ENCODE measurements at places on chromosomes 3 and 15.

DNA sequence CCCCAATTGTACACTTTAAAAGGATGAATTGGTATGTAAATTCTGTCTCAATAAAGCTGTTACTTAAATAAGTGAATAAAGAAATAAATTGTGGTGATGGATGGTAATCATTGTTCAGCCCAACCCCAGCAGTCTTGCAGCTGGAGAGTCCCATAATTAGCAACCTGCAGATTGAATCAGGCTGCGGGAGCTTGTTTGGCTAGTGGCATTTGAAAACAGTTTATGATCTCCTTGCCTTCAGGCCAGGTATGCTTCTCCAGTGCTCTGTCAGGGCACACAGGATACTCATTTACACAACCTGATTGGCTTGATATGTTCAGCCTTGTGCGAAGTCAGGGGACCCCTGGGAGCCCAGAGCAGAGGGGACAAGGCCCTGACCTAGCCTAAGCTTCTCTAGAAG is 16.5 kb upstream of the TSEN2 start:
- no peak for DNase-seq

DNA sequence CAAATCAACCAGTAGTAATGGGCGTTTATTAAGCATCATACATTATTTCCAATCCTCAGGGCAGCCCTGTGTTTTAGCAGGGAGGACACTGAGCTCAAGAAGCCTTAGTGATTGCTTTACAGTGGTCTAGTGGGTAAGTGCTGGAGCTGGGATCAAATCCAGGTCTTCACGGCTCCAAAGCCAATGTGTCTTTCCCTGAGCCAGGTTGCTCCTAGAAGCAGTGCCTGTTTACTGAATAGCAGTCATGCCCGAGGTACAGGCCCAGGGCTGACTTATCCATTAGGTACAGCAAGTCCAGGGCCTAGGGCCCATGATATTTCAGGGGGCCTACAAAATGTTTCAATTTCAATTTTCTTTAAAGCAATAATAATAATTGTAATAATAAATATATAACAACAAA is 9.6 kb upstream of the SMAD6 start:
- no peak for DNase-seq

- DNase-seq = no peak
These were observed 23.4 kb downstream of the STAC start for GRCh38 chr3:36403661-36404060.

DNA sequence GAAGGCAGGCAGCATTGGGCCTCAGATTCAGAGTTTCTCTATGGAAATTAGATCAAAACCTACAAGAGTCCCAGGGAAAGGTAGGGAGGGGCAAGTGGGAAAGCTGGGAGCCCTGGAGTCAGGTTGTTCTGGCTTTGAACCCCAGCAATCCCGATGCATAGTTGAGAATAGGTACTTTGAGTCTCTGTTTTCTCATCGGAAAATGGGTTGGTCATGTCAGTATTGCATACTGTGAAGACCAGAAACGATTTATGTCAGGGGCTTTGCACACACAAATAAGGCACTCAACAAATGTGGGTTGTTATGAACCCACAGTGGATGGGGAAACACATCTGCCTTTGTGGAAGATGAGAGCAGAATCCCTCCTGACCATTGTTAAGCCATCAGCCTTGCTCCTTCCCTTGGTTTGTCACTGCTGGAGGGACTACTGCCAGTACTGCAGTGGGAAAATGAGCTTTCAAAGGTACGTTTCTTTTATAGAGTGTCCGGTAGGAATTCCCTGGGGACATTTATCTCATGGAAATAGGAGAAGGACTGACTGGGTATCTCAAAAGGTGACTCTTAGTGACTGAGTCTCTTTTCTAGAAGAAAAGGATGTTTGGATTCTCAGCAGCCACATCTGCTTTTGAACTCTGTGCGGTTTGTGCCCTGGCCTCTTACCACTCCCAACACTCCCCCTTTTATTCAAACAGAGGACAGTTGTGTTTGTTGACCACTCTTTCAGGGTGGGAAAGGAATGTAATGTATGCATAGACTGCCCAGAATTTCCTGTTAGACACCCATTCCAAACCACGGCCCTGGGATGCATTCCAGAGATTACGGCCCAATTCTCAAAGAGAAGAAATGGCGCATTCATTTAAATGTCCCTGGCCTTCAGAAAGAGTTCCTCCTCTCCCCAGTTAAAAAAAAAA is 54.6 kb upstream of the VILL start:
- DNase-seq = no peak

GRCh38 chr3:137469263-137469662 is 294.9 kb upstream of the SOX14 start:
- DNase-seq = no peak

DNA sequence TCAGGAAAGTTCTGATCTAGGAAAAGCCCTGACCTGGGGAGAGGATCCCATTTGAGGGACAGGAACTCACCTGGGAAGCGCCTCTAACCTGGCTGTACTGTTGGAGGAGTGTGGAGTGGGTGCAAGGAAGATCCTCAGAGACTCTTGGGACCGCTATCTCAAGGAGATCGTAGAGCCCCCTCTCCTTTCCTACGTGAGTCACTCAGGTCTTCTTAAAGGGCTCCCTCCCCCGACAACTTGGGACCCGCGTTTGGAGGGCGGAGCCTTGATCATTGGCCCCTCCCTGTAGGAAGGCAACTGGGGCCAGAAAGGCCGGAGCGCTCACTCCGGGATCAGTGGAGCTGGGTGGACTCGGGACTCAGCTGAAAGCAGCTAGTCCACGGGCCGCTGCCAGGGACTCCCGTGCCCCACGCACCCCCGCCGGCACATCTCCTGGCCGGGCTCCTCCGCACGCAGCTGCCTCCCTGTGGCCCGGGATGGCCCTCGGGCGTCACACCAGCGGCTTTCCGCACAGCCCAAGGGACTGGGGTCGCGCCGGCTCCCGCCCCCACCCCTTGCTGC is 520 bp downstream of the SLC26A6 start:
- peak; percentile 88 for DNase-seq

DNA sequence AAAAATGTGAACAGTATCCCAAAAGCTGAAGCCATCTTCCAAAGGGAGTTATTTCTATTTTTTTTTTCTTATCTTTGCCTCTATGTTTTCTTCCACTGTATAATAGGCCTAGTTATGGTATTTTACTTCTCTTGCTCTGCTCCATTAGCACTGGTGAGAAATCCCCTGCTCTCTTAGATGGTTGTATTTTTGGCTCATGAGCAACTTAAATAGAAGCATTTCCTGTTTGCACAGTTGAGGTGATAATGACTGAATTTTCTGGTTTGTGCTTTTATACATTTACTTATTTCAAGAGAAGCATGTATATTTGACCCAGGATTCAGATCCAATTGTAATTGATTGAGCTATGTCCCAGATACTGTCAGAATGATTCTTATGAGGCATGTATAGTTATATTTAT is 61.6 kb upstream of the CD200R1L start:
- DNase-seq = no peak

DNA sequence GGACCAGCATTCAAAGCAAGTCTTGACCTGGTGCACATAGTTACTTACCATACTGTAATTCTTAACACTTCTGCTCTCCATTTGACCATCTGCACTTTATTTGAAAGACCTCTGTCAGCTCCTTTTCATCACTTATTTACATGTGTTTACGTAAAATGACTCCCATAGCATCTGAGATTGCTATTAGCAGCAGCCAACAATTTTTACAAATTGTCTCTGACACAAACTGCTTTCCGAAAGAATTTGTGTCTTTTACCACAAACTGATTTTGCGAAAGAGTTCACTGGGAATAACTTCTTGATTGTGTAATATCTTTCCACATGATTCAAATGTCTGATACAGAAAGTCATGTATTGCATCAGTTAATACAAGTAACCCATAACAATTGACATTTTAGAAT is 144.1 kb upstream of the PEX5L start:
- DNase-seq = no peak

GRCh38 chr3:26715431-26715830 is 92.9 kb downstream of the LRRC3B start:
- no peak for DNase-seq

- DNase-seq = peak; percentile 37
These were observed 26.5 kb upstream of the POLR2M start for GRCh38 chr15:57680021-57680420.

GRCh38 chr15:58594898-58595297 is 154.6 kb downstream of the ADAM10 start:
- no peak for DNase-seq

GRCh38 chr15:55320238-55320550 is 1.2 kb downstream of the PIGB start:
- DNase-seq = no peak

DNA sequence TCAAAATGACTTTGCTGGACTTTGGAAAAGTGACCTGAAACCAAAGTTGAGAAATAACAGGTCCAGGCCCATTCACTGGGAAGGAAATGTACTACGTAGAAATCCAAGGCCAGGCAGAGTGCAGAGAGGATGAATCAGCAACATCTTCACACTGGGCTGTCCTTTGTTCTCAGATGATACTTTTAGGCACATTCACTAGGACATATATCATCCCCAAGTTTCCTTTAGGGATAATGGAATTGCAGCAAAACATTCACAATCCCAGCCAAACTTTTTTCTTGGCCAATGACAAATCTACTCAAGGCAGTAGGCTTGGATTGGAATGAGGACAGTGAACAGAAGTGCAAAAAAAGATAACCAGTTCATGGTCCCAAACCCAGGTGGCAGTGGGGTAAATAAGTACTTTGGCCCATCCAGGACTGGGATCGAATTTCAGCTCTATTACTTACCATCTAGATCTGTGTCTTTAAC is 75.1 kb downstream of the CLDN11 start:
- DNase-seq = no peak

DNA sequence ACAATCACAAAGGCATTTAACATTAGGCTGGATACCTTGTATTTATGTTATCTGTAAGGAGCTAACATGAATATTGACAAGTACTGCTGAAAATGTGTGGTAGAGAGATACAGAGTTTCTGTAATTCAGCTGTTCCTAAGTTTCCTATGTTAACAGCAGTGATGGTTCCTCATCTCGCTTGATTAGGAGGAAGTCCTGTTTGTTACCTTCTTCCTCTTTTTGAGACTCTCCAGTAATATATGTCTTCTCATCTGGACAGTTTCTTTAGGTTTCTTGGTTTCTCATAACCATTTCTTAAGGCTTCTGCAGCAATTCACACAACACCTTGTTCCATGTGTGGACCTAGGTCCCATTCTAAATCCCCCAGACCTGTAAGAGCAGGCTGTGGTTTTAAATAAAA is 11.4 kb upstream of the PEX5L start:
- DNase-seq = no peak

DNA sequence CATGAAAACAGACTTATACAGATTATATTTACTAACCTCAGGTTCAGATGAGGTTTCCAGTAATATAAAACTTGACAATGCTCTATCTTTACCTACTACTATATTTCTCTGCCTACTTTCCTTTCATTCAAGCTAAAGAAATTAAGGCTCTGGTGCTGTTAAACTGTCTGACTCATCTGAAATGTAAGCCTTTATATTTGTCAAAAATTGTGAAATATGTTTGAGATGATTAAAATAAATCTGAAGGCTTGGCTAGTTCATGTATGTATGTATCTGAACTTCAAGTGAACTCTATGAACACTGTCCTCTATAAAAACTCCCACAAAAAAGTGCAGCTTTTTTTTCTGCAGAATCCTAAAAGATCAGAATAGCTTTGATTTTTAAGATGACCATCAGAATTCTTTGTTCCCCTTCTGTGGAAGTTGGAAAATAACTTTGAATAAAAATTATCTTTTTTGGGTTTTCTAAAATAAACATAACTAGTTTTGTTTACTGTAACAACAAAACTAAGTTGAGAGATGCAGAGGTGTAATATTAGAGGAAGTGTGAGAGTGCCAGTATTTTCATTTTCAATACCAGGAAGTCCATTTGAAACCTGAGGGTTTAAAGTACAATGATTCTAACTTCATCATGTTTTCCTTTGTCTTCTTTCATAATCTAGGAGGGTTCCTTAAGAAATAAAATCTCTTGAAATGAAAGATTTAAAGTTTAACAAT is 42.2 kb downstream of the ILDR1 start:
- DNase-seq = no peak

- peak; percentile 91 for DNase-seq
These were observed 105.0 kb downstream of the KLHL25 start for GRCh38 chr15:85689729-85690128.

DNA sequence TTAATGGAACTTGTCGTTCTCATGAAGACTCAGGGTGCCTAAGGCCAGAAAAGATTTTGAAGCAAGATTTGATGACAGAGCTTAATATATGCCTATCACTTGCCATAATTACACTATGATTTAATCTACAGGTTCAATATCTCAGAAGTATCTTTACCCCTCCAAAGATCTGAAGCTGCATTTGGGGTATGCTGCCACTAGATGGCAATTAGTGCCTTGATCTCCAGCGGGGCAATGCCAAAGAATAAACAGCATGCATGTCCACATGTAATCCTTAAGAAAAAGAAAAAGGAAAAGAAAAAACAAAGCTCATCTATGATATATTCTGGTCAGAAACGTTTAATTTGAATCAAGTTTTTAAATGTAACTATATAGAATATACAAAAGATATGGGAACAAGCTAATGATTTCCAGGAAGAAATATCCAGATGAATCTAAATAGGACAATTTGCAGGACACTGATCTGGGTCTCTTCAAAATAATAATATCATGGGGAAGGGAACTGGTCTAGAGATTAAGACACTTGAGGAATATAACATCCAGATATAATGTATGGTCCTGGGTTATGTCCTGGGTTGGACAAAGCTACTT is 55.0 kb upstream of the SOX14 start:
- no peak for DNase-seq

DNA sequence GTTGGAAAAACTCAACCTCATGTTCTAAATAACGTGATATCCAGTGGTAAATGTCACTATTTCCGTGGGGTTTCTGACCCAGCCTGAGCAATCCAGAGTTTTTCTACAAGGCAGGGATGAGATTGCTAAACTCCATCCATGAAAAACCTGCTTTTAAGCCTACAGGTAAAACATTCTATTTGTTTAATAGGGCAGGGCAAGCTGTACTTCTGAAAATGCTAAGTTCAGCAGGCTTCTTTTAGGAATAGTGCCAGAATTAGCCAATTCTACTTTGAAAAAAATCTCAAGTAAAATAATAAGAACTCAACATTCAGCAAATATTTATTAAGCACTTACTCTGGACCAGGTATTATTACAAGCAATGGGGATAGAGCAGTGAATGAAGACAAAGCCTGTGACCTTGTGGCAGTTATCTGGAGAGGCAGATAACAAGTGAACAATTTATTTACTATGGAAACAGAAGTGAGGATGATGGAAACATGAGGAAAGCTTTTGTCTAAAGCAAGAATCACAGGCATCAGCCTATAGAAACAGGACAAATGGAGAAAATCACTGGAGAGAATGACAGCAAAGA is 13.3 kb downstream of the RPSA start:
- no peak for DNase-seq

- no peak for DNase-seq
These were observed 108.7 kb downstream of the MYO9A start for GRCh38 chr15:72009222-72009621.

GRCh38 chr3:32837789-32838188 is 20.0 kb downstream of the TRIM71 start:
- DNase-seq = no peak

All from activated CD4-positive, alpha-beta T cell treated with anti-CD3 and anti-CD28 coated beads, Interleukin-2, amount 10 ng/mL, durations not matched to agents 24 days and 14 days (primary cell).